ENCODE measurements at places on chromosomes 13 and 19.

DNA sequence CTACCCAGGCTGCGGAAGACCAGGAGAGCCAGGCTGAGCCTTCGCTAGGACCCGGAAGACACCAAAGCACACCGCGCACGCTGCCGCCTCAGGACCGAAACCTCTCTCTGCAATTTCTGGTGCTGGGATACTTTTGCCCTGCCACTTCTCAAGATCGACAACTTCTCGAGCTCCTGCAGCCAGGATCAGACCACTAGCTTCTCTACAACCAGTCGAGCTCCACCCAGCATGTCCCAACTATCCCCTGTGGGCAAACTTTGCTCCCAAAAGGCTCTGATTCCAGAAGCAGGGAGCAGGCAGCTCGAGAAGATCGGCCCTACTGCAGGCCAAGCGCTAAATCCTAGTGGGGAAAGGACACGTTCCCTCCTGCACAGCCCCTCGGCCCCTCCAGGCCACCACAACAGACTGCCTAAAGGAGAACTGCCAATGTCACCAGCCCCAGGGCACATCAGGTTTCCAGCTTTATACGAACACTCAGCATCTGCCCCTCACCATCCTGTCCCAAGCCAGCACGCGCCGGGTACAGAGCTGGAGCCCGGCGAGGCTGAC lies 979 bp downstream of the AKAP8 start:
- peak; percentile 28 for DNase-seq

DNA sequence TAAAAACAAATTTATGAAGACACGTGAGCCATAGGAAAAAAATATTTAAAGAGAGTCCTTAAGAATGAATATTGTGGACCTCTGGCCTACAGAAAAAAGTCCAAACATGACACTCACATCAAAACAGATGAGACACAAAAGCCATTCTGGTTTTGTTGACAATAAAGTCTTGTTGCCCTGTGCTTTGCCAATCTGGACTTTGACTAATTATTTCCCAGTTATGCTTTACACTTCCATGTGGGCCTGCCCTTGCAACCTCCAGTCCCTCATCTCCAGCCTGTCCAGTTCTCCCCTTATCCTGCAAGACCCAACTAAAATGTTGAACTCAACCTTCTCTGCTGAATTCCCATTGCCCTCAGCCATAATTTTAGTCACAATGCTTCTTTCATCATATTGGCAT lies 184.5 kb upstream of the SERP2 start:
- DNase-seq: no peak

- no peak for DNase-seq
Measured at GRCh38 chr13:75422028-75422427, 59.9 kb downstream of the TBC1D4 start.

GRCh38 chr13:102286326-102286725 lies 115.5 kb downstream of the FGF14 start:
- DNase-seq: peak; percentile 66

DNA sequence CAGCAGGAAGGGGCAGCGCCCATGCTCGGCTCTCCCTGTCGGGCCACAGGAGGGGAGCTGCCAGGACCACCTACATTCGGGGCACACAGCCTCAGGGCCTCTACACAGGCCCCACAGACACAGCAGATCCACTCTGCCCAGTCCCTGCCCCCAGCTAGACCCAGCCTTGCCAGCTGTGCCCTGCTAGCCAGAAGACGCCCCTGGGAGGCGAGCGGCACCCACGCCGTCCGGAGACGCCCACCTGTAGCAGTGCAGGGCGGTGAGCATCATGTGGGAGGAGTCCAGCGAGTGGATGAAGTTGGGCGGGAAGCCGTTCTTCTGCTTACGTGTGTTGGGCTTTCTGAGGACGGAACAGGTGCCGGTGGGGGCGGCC lies 15.1 kb downstream of the POLRMT start:
- DNase-seq: no peak

GRCh38 chr13:33224191-33224590 lies 61.4 kb downstream of the STARD13 start:
- DNase-seq: no peak

GRCh38 chr13:18943721-18944391 lies 237.8 kb downstream of the TUBA3C start:
- no peak for DNase-seq

- DNase-seq: peak; percentile 42
Measured at GRCh38 chr19:12293777-12294248, 870 bp downstream of the ZNF44 start.

GRCh38 chr19:52648336-52649016 lies 10.3 kb upstream of the ZNF83 start:
- DNase-seq: peak; percentile 21

DNA sequence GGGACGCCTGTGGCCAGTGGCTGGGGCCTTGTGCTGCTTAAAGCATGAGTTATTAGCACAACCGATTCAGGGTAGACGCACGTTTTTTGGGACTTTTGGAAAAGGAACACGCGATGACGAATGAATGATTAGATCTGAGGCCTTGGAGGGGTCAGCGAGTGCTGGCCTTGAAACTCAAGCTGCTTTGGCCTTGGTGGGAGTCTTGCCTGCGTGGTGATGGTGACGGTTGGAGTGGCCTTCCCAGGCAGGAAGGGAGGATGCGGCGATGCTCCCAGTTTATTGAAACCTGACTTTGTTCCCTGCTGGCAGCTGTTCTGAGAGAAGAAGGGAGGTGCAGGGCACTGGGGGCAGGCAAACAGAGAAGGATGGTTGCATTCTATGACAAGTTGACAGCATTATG lies 63.1 kb upstream of the RNF113B start:
- DNase-seq: no peak

Data from fibroblast of skin of right quadriceps (primary cell).